ENCODE measurements at places on chromosomes 3 and 15.

DNA sequence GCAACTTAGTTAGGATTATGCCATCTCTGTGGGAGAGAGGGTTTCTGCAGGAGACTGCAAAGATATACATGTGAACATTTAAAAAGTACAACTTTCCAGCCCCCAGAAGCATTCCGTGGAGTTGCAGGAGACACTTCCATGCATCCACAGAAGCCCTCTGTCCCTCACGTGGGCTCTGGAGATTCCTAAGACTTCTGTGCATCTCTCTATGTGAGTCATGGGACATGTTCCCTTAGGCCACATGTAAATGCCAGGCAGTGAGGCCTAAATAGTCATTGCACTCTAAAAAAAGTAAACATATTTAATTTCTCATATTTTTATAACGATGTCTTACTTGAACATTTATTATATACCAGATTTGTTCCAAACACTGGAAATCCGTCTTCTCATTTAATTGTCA is 126.5 kb upstream of the ROPN1 start:
- DNase-seq = no peak

DNA sequence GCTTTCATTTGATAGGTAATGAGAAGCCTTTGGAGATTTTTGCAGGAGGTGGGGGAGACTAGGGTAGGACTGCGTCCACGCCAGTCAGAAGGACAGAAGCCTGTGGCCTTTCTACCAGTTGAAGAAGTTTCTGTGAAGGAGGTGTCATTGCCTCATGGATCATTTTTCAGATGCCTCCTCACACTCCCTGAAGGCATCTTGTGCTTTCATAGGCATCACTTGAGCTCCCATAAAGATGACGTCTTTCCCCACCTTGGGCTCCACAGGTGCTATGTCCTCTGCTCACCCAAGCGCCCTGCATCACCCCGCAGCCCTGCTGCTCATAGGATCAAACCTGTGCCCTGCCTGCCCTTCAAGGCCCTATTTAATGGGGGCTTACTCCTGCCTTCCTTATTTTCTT is 7.5 kb upstream of the ITGA11 start:
- DNase-seq = no peak

DNA sequence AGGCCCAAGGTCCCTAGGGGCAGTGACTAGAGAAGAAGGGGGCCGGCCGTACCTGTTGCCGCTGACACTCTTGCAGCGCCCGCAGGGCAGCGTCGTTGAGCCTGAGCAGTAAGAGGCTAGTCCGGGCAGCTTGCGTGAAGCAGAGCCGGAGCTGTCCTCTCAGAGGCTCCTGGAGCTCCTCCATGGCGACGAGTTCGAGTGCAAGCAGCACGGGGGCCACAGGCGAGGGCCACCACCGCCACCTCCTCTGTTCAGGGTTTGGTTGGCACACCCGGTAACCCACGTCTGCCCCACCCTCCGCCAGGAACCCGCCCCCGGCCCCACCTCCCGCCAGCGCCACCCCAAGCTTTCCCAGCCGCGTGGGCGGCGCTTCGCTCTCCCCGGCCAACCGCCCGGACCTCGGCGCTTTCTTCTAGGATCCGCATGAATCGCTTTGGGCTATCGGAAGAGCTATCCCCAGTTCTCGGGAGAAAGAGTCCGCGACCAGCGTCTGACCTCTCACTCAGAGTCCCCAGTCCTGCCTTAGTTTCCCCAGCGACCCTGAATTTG is at the start of gene ELL3:
Gene ELL3, minus strand, starts transcription at position 249 of the 549 bp plus-strand sequence. Its CDS starts 65 bp downstream, at position 184.
- DNase-seq = peak; percentile 68

DNA sequence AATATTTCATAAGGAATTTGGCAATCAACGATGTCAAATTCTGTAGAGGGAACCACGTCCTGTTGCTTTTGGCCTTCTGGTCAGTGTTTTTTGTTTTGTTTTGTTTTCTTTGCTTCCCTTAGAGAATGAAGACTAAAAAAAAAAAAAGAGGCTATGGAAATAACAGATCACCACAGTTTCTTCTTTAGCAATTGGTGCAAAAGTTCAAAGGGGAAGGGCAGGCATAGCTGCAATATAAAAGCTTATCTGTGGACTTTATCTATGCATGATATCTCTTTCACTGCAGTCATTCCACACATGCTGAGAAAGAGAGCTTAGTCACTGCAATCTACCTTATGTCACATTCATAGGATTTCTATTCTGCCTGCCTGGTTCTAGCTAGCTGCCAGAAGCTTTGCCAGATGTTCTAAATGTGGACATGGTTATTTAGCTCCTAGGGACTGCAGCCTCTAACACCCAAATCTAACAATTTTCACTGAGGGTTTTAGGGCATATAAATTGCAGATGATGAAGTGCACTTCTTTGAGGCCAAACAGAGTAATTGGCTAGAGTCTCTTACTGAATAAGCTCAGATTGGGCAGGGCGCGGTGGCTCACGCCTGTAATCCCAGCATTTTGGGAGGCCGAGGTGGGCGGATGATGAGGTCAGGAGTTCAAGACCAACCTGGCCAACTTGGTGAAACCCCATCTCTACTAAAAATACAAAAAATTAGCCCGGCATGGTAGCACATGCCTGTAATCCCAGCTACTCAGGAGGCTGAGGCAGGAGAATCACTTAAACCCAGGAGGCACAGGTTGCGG is 637.2 kb downstream of the NTRK3 start:
- DNase-seq = no peak

DNA sequence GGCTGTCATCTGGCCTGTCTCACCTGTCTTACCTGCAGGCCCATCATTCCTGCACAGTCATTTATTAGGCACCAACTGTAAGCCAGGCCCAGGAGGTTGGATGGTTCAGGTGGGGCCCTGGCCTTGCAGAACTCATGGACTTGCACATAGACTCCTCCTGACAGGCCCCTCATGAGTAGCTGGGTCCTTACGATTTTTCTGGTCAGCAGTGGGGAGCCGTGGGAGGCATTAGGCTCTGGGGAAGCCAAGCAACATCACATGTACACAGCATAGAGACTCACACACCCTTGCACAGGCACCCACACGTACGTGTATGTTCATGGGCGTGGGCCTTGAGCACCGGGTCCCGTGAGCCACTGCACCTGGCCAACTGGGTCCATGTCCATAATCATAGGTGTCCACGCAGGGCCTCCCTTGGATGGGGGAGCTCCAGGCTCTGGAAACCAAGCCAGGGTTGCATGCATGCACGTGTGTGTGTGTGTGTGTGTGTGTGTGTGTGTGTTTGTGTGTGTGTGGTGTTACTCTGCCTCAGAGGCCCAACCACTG is 20.3 kb downstream of the CISH start:
- no peak for DNase-seq

Data from memory B cell (primary cell).